ENCODE measurements at places on chromosomes 3 and 15.

DNA sequence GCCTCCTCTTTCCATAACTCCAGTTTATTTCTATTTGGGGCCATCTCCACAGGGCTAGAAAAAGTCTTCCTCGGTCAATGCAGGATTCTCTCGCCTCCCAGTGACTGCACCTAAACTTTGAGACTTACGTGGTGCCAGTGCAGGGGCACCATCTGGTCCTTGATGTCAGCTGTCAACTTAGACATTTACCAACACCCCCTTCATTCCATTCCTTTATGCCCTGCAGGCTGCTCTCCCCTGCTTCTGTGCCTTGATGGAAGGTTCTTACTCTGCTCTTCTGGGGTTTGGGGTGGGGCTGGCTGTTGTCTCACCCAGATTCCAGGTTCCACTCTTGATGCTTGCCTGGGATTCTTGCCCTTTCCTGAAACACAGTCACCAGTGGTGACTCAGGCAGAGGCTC is 101.8 kb downstream of the ST8SIA2 start:
- no peak for DNase-seq

- no peak for DNase-seq
Observed at GRCh38 chr3:183764847-183765731, 60.3 kb downstream of the MAP6D1 start.

GRCh38 chr3:53300826-53301225 is 45.0 kb upstream of the TKT start:
- no peak for DNase-seq

DNA sequence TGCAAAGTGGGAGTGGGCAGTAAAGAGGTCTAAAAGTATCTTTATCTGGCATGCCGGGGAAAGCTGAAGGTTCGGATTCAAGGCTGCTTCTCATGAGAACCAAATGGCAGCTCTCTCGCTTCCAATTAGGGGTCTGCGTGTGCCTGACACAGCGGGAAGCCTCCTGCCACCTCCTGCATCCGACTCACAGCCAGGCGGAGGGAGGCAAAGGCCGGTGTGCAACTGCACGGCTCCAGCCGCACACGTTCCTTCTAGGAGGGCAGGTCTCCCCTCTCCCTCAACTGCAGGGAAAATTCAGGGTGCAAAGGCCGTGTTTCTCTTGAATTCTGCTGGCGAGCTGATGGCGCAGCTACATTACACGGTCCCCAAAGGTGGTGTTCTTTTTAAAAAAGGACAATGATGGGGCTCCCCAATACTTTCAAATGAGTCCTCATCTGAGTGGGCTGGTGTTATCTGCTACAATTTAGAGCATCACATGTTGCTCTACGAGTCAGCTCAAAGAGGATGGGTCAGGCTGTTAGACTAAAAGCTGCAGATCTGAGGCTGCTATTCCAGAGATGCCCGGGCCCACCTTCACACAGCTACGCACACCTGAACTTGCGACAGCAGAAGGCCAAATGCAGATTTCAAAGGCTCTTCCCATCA is 226.6 kb downstream of the ADAMTS17 start:
- DNase-seq = no peak

- DNase-seq = no peak
Observed at GRCh38 chr15:57159767-57160166, 216.5 kb upstream of the CGNL1 start.

DNA sequence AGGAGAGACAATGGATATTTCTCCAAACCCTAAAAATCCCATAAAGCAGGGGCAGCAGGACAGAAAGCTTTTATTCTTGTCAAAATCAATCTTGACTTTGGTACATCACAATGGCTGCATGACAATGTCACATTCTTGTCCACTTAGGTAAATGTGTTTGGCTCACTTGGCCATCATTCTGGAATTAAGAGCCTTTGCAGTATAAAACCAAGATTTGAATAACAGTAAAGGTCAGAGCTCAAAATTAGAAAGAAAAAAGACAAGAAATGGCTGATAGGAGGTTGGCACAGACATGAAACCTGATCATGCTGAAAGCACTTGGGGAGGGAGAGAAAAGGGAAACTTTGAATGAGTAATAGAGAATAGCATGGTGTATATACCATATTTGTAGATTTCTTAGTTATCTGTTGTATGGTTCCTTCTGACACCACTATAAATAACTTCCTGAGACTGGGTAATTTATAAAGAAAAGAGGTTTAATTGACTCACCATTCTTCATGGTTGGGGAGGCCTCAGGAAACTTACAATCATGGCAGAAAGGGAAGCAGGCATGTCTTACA is 158.5 kb upstream of the SGO1 start:
- no peak for DNase-seq

DNA sequence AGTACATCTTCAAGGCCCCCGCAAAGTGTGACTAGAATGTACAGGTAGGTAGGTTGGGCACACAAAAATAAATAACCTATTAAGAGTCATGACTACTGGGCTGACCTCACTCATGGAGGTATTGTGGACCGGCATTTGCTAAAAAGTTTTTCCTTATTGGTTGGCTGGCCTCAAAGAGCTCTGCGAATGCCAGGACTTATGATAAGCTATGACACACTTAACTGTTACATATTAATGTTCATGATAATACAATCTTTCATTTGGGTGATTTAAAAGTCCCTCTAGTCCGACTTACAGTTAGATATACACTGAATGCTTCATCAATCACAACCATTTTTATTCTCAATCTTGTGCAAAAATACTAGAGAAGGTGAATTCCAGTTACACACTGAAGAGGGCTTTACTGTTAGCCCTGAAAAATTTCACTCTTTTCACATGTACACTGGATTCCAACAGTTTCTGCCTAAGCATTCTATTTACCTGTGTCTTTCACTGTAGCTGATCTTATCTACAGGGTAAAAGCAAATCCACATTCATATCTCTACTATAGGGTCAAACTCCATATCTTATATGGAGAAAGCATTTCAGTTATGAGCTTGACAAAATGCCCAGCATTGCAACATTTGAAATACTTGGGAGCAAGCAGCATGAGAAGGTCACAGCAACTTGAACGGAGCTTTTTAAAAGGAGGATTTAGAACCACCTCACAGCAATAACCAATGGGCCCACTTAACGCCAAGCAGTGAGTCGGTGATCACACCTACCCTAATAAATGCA is 329.1 kb downstream of the FOXP1 start:
- no peak for DNase-seq

Data from activated CD4-positive, CD25-positive, alpha-beta regulatory T cell (primary cell).